ENCODE measurements at places on chromosomes 6 and 20. TPM values are rescaled to one million over a fixed set of nuclear protein-coding genes. Genes with fewer than 3 reads are reported as not detected.

ECT2L gene
- 1.1 TPM for total RNA-seq

AHCY gene
- 69.5 TPM for total RNA-seq

PHACTR1 gene
- total RNA-seq, result 116 TPM

PRL gene
- not detected for total RNA-seq

SULF2 gene
- 29.5 TPM for total RNA-seq

PARD6B gene
- 5.6 TPM for total RNA-seq

ATAT1 gene
- total RNA-seq, result 1.9 TPM

- peak; percentile 73 for DNase-seq
Observed at GRCh38 chr20:45822857-45823256, 4.3 kb downstream of the TNNC2 start.

DNA sequence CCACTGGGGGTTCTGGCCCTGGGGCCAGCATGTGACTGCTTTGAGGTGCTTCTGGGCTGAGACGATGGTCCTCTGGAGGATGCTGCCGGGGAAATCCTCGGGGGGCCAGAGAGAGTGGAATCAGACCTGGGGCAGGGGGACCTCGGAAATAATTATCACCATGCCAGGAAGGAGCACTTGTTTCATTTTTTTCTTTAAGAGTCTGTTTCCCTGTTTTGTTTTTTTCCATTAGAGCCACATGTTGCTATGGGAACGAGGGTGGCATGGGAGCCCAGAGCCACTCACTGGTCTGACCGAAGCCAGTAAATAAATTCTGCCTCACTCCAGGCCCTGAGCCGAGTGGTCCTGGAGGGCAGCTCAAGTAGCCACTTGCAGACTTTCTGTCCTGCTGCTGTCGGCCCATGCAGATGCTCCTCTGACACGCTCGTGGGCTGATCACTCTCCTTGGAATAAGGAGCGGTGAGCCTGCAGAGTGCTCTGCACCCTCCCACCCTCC, 365.1 kb downstream of the ZFAND3 start:
- no peak for DNase-seq

DNA sequence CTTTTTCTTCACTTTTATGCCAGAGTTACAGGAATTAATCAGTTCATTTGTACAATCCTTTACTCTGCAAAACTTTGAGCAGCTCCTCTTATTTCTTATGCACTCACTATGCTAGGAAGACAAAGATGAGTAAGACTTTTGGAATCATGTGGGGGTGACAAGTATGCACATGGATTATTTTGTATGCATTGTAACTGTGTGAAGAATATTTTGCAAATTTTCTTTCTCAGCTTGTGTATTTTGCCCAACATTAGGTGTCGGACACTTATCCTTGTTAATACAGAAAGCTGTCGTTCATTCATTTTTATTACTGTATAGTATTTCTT, 88.6 kb downstream of the PPP1R14C start:
- DNase-seq, result no peak

DNA sequence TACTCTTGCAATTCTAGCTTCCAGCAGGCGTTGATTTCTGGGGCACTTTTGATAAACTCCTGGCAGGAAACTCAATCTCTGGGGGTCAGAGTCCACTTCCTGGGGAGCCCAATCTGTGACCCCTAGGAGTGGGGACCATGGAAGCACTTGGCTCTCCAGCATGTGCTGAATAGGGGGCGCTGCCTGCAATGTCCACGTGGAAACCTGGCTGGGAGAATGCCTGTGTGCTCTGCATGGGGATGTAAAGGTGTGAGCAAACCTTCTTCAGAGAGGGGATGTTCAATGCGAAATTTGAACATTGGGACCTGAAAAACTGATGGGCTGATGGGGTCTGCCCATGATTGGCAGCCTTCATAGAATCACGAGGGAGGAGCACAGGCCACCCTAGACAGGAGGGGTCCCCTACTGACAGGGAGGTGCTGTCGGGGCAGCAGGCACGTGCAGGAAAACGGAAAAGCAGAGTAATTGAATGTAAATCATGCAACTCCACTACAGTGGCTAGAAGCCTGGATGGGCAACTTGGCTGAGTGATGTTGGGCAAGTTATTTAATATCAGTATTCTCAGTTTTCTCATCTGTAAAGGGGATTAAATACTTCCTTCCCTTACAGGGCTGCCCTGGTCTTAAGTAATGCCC, 47.8 kb downstream of the CEP43 start:
- DNase-seq, result no peak

DNA sequence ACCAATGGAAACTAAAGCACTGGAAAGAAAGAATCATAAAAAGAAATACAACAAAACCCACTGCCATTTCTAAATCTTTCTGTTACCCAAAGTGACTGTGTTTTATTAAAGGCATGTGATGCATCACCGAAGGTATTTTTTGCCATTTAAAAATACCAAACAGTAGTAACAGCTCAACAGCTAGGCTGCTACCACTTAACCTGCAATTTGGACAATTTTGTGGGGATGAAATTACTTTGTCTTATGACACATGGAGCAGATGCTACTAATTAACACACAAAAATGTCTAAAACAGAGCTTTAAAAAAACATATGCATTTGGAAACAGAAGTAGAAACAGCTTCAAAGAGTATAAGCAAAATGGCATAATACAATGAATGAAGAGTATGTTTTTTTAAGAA, 97.4 kb downstream of the ATXN1 start:
- no peak for DNase-seq

DNA sequence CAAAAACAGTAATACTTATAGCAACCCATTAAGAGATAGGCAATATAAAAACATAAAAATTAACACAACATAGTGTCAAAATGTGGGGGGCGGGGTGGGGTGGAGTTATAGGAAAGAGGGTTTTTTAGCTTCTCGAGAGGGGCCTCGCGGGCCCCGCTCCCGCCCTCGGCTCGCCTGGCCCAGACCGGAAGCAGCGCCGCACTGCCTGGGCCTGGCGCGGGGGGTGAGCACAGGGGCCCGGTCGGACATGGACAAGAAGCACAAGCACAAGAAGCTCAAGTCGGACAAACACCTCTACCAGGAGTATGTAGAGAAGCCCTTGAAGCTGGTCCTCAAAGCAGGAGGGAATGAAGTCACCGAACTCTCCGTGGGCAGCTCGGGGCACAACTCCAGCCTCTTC, 53.4 kb downstream of the REV3L start:
- DNase-seq, result no peak

- no peak for DNase-seq
Observed at GRCh38 chr6:147285087-147285855, 81.1 kb downstream of the STXBP5 start.

GRCh38 chr20:5969940-5970339, 19.5 kb downstream of the MCM8 start:
- no peak for DNase-seq

- DNase-seq, result peak; percentile 63
Observed at GRCh38 chr6:168057836-168058235, 21.2 kb downstream of the FRMD1 start.

DNA sequence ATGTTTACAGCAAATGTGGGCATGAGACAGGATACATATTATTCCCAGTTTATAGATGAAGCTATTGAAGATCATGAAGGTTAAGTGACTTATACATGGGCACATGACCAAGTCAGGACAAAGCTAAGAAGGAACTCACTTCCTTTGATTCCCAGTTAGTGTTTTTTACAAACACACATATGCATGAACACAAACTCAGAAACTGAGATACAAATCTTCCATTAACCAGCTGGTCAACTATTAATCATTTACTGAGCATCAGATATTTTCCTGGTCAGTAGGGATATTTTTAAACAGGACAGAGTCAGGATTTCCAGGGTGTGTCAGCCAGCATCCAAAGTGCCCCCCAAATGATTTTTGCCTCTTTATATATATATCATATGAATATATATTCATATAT, 222.2 kb downstream of the OGFRL1 start:
- no peak for DNase-seq

All from Right ventricle myocardium inferior (tissue), 1 donor.